ENCODE measurements at places on chromosomes 3 and 15. TPM values are rescaled to one million over a fixed set of nuclear protein-coding genes. Genes with fewer than 3 reads are reported as not detected.

DNA sequence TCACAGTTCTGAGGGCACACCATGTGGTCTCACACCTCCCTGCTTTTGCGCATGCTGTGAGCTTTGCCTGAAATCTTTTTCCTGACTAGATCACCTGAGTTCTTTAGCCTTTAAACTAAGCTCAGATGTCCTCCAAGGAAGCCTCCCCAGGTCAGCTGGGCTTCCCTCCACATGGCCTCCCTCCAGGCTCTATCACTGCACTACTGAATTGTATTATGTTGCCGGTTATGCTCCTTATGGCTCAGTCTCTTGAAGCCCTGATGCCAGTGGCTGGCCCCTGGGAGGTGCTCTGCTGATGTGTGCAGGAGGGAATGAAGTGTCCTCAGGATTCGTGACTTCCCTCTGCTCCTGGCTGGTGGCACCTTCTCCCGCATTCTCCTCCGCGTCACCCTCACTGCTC lies 93.3 kb upstream of the BLM start:
- DNase-seq, result no peak
- H3K27me3 ChIP-seq, result no peaks in the 10 kb centered on the region
- no peak overlapping the region for H3K27ac ChIP-seq
- H3K4me3 ChIP-seq, result no peak overlapping the region
- H3K4me1 ChIP-seq, result peaks cover 21% of the 10 kb centered on the region

GRCh38 chr3:50380405-50381085 lies 21.2 kb upstream of the TMEM115 start:
- DNase-seq, result no peak
- H3K36me3 ChIP-seq, result no peaks in the 10 kb centered on the region
- no peak overlapping the region for H3K27ac ChIP-seq
- H3K4me3 ChIP-seq, result no peak overlapping the region

DNA sequence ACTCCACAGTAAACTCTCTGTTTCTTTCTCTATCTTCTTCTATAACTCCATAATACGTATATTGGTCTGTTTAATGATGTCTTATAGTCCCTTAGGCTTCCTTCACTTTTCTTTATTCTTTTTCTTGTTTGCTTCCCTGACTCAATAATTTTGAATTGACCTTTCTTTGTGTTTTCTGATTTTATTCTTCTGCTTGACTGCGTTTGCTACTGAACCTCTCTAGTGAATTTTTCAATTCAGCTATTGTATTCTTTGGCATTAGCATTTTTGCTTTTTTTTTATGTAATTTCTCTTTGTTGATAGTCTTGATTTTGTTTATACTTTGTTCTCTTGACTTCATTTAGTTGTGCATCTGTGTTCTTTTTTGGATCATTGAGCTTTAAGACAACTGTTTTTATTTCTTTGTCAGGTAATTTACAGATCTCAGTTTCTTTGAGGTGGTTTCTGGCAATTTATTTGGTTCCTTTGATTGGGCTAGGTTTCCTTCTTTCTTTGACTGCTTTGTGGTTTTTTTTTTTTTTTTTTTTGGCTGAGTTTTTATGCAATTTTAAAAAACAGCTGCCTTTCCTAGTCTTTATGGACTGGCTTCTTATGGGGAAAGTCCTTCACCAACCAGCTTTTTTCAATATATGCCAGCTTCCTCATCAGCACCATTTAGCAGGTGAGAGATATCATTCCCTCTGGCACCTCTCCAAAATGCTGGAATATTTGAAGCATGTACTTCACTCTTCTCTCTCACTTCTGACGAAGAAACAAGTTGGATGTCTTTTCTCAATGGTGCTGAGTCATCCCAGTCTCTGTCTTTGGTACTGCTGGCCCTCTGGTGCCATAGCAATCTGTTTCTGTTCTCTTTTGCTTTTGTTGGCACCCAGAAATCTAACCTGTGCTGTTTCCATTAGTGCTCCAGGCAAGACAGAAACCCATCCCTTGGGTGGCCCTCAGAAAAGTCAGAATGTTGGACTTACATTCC lies 17.6 kb downstream of the RSRC1 start:
- DNase-seq, result no peak
- no peaks in the 10 kb centered on the region for H3K27me3 ChIP-seq
- no peak overlapping the region for H3K4me3 ChIP-seq
- H3K36me3 ChIP-seq, result peaks cover 68% of the 10 kb centered on the region

DNA sequence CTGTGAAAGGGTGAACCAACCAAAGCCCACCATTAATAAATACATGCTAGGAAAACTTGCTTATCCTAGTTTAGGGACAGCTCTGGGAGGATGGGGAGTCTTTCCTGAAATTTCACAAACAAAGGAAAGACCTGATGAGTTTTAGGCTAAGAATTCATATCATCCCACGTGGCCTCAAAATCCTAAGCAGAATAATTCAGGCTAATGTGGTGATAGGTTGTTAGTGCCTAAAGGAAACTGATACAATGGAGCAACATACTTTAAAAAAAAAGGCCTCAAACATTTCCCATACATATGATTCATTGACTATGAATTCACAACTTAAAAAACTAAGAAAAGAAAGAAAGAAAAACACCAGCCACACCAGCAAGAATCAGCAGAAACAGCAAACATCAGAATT lies 126.9 kb upstream of the CNTN4 start:
- no peaks in the 10 kb centered on the region for H3K27me3 ChIP-seq
- H3K4me3 ChIP-seq, result no peak overlapping the region
- no peak overlapping the region for H3K27ac ChIP-seq
- no peaks in the 10 kb centered on the region for H3K36me3 ChIP-seq

GRCh38 chr3:115667738-115668065 lies 44.4 kb downstream of the GAP43 start:
- no peaks in the 10 kb centered on the region for H3K36me3 ChIP-seq
- no peak for DNase-seq
- peaks cover 36% of the 10 kb centered on the region for H3K27me3 ChIP-seq
- H3K27ac ChIP-seq, result no peak overlapping the region

The TNNC1 gene
- total RNA-seq, result 10.8 TPM

The HCLS1 gene
- total RNA-seq, result 259 TPM

The LYSMD4 gene
- total RNA-seq, result 11.7 TPM

Data from activated T-cell treated with anti-CD3 and anti-CD28 coated beads, Interleukin-2, amount 50 U/mL, for 72 hours (primary cell).